Tibial nerve (tissue), 4 donors: ENCODE measurements at places on chromosomes 5 and 9.
A peak's percentile ranks its signal among the peaks of the same experiment; 100 is the strongest.

DNA sequence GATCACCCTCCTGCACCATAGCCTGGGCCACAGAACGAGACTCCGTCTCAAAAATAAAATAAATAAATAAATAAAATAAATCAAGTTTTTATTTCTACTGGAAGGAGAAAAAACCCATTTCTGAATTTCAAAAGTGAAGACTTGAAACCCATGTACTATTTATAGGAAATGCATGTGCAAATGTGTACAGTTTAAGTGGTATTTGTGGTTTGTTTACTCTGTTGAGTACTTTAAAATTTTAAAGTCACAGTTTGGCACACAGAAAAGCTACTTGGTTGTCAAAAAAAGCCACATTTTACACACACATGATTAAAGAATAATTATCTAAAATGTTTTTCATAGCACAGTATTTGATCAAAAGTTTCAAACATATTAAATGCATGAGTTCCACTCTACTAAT, 43.6 kb downstream of the NR3C1 start:
- no peaks in the 10 kb centered on the region for H3K4me1 ChIP-seq
- no peak overlapping the region for H3K27ac ChIP-seq
- H3K4me3 ChIP-seq, result no peak overlapping the region
- H3K36me3 ChIP-seq, result no peaks in the 10 kb centered on the region
- no peak for DNase-seq

- H3K27me3 ChIP-seq, result no peaks in the 10 kb centered on the region
- no peak for DNase-seq
- H3K4me3 ChIP-seq, result no peak overlapping the region
- no peak overlapping the region for H3K27ac ChIP-seq
These were observed 130.9 kb upstream of the NUDT12 start for GRCh38 chr5:103693517-103693916.

- no peak overlapping the region for H3K27ac ChIP-seq
- no peak for DNase-seq
- no peaks in the 10 kb centered on the region for H3K27me3 ChIP-seq
- no peak overlapping the region for H3K4me3 ChIP-seq
- no peaks in the 10 kb centered on the region for H3K4me1 ChIP-seq
- H3K36me3 ChIP-seq, result no peaks in the 10 kb centered on the region
These were observed 246.8 kb upstream of the IRX1 start for GRCh38 chr5:3348576-3349535.

DNA sequence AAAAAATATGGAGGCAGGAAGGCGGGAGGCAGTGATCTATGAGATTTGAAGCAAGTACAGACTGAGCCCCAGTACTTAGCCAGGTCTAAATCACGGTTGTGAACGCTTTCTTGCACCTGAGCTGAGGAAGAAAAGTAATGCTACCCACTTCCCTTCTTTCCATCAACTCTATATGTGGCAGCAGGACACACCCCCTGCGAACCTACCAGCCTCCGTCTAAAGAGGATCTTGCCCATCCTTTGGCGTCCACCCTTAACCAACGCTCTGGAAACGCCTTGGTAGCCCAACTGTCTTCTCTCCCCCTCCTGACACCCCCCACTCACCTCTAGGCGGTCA, 545 bp downstream of the HMGCS1 start:
- no peaks in the 10 kb centered on the region for H3K27me3 ChIP-seq
- no peak for DNase-seq
- H3K4me3 ChIP-seq, result peak overlapping the region; percentile 88
- H3K4me1 ChIP-seq, result peaks cover 11% of the 10 kb centered on the region
- peak overlapping the region; percentile 94 for H3K27ac ChIP-seq
- H3K36me3 ChIP-seq, result no peaks in the 10 kb centered on the region

DNA sequence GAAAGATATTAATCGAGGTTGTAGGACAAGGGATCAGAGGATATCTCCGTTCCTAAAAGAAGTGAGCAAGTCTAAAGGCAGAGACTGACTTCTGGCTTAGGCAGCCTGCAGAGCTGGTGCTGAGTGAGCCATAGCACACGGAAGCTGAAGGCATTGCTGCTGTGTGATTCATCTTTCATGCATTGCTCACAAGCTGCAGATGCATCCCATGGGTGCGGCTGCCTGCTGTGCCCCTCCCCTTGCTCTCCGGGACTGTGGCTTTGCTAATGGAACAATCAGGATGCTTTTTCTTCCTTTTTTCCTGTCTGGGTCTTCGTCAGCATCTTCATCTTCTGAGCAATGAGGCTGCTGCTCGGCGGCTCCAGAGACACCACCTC, 341.4 kb downstream of the DIRAS2 start:
- H3K27me3 ChIP-seq, result no peaks in the 10 kb centered on the region
- no peak overlapping the region for H3K27ac ChIP-seq
- H3K4me3 ChIP-seq, result no peak overlapping the region
- H3K4me1 ChIP-seq, result no peaks in the 10 kb centered on the region
- H3K36me3 ChIP-seq, result no peaks in the 10 kb centered on the region

GRCh38 chr5:43171451-43171850, 20.6 kb upstream of the NIM1K start:
- DNase-seq, result no peak
- no peak overlapping the region for H3K27ac ChIP-seq
- no peaks in the 10 kb centered on the region for H3K27me3 ChIP-seq
- H3K4me1 ChIP-seq, result no peaks in the 10 kb centered on the region
- peaks cover 5% of the 10 kb centered on the region for H3K36me3 ChIP-seq
- H3K4me3 ChIP-seq, result no peak overlapping the region

GRCh38 chr5:127275641-127276193, 14.9 kb upstream of the MEGF10 start:
- H3K4me3 ChIP-seq, result no peak overlapping the region
- no peaks in the 10 kb centered on the region for H3K4me1 ChIP-seq
- no peaks in the 10 kb centered on the region for H3K36me3 ChIP-seq
- no peaks in the 10 kb centered on the region for H3K27me3 ChIP-seq

DNA sequence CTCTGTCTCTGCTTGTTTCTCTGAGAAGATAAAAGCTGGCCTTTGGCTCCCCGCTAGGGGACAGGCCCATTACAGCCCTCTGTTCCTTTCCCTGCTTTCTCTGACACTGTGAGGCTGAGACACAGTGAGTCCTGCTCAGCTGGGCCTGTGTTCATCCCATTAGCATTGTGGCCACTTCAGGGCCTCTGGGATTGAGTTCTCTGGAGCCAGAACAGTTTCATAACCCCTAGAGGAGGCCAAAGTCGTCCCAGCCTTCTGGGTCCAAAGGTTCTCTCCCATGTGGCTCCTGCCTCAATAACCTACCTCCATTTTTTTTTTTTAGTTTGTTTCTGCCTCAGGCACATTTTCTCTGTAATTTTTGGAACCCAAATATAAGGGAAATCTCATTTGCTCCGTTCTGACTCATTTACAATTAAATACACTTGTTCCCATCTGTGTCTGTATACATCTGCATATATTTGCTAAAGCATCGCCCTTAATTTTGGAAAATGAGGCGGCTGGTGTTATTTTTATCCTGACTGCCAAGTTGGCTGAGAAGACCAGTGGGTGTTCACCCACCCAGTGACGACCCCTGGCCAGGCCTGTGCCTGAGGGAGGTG, 27.3 kb upstream of the CTNNA1 start:
- H3K27me3 ChIP-seq, result no peaks in the 10 kb centered on the region
- peaks cover 20% of the 10 kb centered on the region for H3K4me1 ChIP-seq
- peak overlapping the region; percentile 85 for H3K27ac ChIP-seq
- no peak overlapping the region for H3K4me3 ChIP-seq
- H3K36me3 ChIP-seq, result no peaks in the 10 kb centered on the region
- peak; percentile 6 for DNase-seq

- H3K4me1 ChIP-seq, result no peaks in the 10 kb centered on the region
- no peak overlapping the region for H3K27ac ChIP-seq
- H3K4me3 ChIP-seq, result no peak overlapping the region
- no peaks in the 10 kb centered on the region for H3K27me3 ChIP-seq
These were observed 71.7 kb downstream of the ZNF462 start for GRCh38 chr9:106934442-106935238.

DNA sequence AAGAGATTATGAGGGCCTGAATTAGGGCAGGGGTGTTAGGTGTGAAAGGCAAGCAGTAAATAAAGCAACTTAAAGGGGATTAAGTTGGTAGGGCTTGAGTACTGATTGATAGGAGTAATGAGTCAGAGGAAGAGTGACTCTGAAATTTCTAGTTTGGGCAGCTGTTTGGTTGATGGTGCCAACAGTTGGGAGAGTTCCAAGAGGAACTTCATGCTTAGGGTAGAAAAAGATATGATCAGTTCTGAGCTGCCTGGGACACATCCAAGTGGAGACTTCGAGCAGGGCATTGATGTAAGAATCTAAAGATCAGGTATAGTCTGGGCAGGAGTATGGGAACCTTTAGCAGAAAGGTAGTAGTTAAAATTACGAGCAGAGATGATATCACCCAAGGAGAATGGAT, 10.2 kb downstream of the MAMDC2 start:
- no peaks in the 10 kb centered on the region for H3K4me1 ChIP-seq
- no peak overlapping the region for H3K4me3 ChIP-seq
- H3K36me3 ChIP-seq, result no peaks in the 10 kb centered on the region
- peak overlapping the region; percentile 57 for H3K27ac ChIP-seq
- H3K27me3 ChIP-seq, result no peaks in the 10 kb centered on the region

DNA sequence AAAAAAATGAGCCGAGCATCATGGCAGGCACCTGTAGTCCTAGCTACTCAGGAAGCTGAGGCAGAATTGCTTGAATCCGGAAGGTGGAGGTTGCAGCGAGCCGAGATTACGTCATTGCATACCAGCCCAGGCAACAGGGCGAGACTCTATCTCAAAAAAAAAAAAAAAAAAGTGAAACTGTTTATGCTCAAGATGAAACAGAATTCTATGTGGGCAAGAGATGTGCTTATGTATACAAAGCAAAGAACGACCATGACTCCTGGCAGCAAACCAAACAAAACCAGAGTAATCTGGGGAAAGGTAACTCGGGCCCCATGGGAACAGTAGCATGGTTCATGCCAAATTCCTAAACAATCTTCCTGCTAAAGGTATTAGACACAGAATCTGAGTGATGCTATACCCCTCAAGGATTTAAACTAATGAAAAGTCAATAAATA, 32.6 kb upstream of the PLAC8L1 start:
- no peaks in the 10 kb centered on the region for H3K4me1 ChIP-seq
- H3K36me3 ChIP-seq, result no peaks in the 10 kb centered on the region
- no peak overlapping the region for H3K27ac ChIP-seq
- no peaks in the 10 kb centered on the region for H3K27me3 ChIP-seq
- H3K4me3 ChIP-seq, result no peak overlapping the region

DNA sequence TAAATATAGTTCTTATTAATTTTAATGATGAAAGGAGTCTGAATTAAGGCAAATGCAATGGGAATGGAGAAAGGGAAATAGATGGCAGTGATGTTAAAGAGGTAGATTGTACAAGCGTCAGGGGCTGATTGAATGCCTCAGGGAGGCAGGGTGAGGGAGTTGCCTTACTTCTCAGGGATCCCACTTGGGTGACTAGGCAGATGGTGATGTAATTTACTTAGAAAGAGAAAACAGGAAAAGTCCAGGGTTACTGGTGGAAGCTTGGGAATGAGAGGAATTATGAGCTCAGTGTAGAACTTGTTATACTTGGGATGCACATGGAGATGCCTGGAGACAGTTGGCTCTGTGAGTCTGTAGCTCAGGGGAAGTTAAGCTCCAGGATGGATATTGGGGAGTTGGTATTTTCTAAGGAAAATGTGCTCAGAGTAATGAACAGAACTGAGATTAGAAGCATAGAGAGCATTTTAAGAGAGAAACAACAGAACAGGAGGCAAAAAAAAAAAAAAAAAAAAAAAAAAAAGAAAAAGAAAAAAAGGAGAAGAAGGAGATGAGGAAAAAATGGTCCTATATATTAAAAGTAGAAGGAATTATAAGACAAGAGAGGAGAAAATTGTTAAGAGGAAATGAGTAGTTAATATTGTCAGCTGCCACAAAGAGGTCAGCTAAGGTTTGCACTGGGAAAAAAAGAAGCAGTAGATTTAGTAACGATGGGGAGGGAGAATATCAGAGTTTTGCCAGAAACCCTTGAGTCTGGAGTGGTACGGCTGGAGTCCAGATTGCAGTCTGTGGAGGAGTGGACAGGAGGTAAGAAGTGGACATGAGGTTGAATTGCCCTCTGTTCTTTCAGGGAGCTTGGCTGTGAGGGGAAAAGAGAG, 88.0 kb upstream of the ELL2 start:
- no peak overlapping the region for H3K4me3 ChIP-seq
- no peak overlapping the region for H3K27ac ChIP-seq
- no peaks in the 10 kb centered on the region for H3K4me1 ChIP-seq
- no peaks in the 10 kb centered on the region for H3K27me3 ChIP-seq
- no peak for DNase-seq

DNA sequence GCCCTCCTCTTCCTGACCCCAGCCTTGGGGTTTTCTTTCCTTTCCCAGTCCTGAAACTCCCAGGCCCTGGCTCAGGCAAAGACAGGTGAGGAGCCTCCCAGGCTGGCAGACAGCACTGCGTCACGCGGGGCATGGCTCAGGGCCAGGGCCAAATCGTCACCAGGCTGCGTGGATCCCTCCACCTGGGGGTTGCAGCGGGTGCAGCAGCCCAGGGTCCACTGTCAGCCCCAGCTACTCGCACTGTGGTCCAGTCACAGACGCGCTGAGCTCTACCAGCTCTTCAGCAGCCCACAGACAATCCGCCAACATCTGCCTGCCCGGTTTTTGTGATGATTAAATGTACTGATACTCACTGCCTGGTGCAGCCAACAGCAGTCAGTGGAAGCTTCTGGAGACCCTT, 12.1 kb downstream of the FAM78A start:
- DNase-seq, result no peak
- peaks cover 21% of the 10 kb centered on the region for H3K36me3 ChIP-seq
- peak overlapping the region; percentile 11 for H3K27ac ChIP-seq
- no peak overlapping the region for H3K4me3 ChIP-seq
- H3K4me1 ChIP-seq, result peaks cover 5% of the 10 kb centered on the region

GRCh38 chr9:73180403-73180802, 28.7 kb downstream of the ANXA1 start:
- H3K4me3 ChIP-seq, result no peak overlapping the region
- H3K27me3 ChIP-seq, result no peaks in the 10 kb centered on the region
- H3K4me1 ChIP-seq, result no peaks in the 10 kb centered on the region
- H3K36me3 ChIP-seq, result no peaks in the 10 kb centered on the region
- no peak for DNase-seq

GRCh38 chr9:24698881-24699518, 153.3 kb upstream of the IZUMO3 start:
- H3K27ac ChIP-seq, result no peak overlapping the region
- no peaks in the 10 kb centered on the region for H3K4me1 ChIP-seq
- H3K4me3 ChIP-seq, result peak overlapping the region; percentile 16
- no peak for DNase-seq

- no peak overlapping the region for H3K27ac ChIP-seq
- DNase-seq, result no peak
- no peaks in the 10 kb centered on the region for H3K36me3 ChIP-seq
- peaks cover 23% of the 10 kb centered on the region for H3K4me1 ChIP-seq
- H3K27me3 ChIP-seq, result no peaks in the 10 kb centered on the region
- no peak overlapping the region for H3K4me3 ChIP-seq
These were observed 7.6 kb upstream of the RIC1 start for GRCh38 chr9:5621327-5621726.

DNA sequence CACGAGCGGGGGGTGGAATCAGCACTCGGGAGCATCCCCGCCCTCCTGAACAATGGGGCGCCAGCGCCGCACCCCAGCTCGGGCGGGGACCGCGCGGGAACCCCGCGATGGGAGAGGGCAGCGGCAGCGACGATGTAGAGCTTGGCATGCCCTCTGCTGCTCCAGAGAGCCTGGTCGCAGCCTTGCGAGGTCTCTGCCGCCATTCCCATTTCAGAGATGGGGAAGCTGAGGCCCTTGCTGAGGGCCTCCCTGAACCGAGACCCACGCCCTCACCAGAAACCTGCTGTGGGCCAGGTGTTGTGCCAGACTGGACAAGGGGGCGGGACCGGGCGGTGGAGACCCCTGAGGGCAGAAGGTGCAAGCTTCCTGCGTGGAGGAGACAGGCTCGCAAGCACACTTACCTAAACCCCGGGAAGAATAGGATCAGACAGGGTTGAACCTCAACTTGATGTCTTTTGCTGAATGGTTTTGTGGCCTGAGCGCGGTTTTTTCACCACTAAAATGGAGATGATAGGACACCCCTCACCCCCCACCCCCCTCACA, 647 bp upstream of the MEGF9 start:
- H3K36me3 ChIP-seq, result no peaks in the 10 kb centered on the region
- no peak for DNase-seq
- peak overlapping the region; percentile 73 for H3K4me3 ChIP-seq
- peak overlapping the region; percentile 83 for H3K27ac ChIP-seq
- no peaks in the 10 kb centered on the region for H3K27me3 ChIP-seq
- peaks cover 16% of the 10 kb centered on the region for H3K4me1 ChIP-seq
